Bronchus fibroblast of lung (primary cell): ENCODE measurements at places on chromosomes 1 and 21. TPM values are rescaled to one million over a fixed set of nuclear protein-coding genes. Genes with fewer than 3 reads are reported as not detected.

ATAD3B gene
- 25.1 and 26.3 TPM in 2 replicates for total RNA-seq

COL11A1 gene
- 7.9 and 8.8 TPM in 2 replicates for total RNA-seq

SDC3 gene
- total RNA-seq = 34.8 and 35.5 TPM in 2 replicates

GNG4 gene
- under 0.01 and 1.3 TPM in 2 replicates for total RNA-seq

PIGV gene
- 18.0 and 18.2 TPM in 2 replicates for total RNA-seq

CFHR1 gene
- total RNA-seq = 0.17 TPM in 1 of 2 replicates, not detected in the other

NECTIN4 gene
- total RNA-seq = 0.17 TPM in 1 of 2 replicates, not detected in the other

CCDC27 gene
- total RNA-seq = not detected in 2 replicates

ANGPTL1 gene
- total RNA-seq = 0.30 and 0.34 TPM in 2 replicates

GJC2 gene
- 1.9 and 2.4 TPM in 2 replicates for total RNA-seq

CIART gene
- total RNA-seq = 0.74 and 1.0 TPM in 2 replicates

CD1D gene
- total RNA-seq = 0.67 and 0.89 TPM in 2 replicates

FCAMR gene
- not detected in 2 replicates for total RNA-seq

CRYAA gene
- total RNA-seq = not detected in 2 replicates

S1PR1 gene
- 15.5 and 16.8 TPM in 2 replicates for total RNA-seq
